ENCODE measurements at places on chromosomes 6 and 20.

GRCh38 chr20:56625837-56626236 lies 3.3 kb upstream of the TFAP2C start:
- DNase-seq = no peak

GRCh38 chr20:56909918-56910714 lies 281.0 kb downstream of the TFAP2C start:
- no peak for DNase-seq

DNA sequence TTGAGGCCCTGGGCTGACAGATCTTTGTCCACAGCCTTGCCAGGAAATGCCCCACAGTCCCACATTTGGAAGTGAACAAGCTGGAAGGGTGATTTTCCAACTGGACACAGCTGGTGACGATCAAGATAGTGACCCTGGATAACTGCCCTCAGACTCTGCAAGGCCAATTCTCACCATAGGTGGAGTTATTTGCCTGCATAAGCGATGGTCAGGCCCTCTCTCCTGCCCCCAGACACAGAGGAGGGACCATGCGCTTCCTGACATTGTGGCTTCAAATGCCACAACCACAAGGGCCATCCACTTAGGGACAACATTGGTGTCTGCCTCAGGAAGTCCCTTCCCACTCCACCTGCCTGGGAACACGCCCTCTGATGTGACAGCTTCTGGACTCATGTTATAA lies 96.0 kb downstream of the JPH2 start:
- DNase-seq = no peak

DNA sequence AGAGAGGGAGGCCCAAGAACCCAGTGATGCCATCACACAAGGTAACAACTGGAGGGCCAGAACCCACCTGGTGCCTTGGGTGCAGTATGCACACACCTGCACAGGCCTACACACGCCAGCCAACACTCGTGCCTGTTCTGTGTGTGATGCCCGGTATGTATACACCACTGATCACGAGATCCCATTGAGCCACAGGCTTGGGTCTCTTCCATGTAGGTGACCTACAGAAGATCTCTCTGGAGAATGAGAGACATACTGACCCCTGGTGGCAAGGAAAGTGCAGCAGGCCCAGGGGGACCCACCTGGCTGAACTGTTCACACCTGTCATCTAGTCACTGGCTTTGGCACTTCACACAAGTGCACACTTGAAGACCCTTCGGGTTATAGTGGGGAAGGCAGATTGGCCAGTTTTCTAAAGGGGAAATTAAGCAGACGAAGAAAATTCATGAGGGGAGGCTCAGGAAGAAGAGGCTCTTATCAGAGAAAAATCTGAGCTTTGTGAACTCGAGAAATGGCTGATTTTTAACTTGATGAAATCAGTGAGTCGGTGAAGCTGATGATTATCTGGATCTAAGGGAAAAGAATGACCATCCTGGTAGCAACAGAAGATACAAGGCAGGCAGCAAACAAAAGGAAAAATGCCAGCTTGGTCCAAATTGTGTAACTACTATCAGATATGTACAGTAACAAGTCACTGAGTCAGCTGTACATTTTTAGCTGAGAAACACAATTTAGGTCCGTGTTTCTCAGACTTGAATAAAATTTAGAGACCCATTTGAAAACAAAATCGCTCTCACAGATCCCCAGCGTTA lies 69.1 kb upstream of the PBOV1 start:
- DNase-seq = no peak

GRCh38 chr20:48788486-48789072 lies 39.2 kb downstream of the PREX1 start:
- no peak for DNase-seq

DNA sequence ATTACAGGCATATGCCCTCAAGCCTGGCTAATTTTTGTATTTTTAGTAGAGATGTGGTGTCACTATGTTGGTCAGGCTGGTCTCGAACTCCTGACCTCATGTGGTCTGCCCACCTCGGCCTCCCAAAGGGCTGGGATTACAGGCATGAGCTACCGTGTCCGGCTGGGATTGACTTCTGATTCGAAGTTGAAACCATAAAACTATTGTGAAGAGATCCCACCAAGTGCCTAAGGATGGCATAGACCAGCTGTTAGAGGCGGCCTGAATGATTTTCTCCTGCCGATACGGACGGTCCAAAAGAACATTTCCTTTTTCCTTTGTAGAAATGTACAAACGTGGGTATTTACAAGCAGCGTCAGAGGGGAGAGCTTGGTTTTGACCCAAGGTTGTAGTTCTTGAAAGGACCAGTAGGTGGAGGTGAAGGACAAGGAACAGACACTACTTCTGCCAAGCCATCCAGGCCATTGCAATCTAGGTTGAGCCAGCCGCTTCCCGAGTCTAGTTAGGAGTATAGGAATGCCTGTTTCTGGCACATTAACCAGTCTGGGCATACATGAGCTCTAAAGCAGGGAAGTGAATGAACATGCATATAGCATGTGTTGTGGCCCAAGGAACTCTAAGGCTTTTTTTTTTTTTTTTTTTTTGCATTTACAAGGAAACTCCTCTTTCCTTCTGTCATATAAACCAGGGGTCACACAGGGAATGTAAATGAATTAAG lies 29.0 kb downstream of the MOCS3 start:
- DNase-seq = peak; percentile 51

DNA sequence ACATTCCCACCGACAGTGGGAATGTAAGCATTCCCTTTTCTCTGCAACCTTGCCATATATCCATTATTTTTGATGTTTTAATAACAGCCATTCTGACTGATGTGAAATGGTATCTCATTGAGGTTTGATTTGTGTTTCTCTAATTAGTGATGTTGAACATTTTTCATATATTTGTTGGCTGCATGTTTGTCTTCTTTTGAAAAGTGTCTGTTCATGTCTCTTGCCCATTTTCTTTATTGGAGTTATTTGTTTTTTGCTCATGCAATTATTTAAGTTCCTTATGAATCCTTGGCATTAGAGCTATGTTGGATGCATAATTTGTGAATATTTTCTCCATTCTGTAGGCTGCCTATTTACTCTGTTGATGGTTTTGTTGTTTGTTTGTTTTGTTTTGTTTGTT lies 18.0 kb upstream of the ABT1 start:
- DNase-seq = no peak

- no peak for DNase-seq
Observed at GRCh38 chr6:158290659-158291058, 21.6 kb upstream of the TULP4 start.

- DNase-seq = no peak
Observed at GRCh38 chr6:37643851-37644672, 53.6 kb downstream of the MDGA1 start.

DNA sequence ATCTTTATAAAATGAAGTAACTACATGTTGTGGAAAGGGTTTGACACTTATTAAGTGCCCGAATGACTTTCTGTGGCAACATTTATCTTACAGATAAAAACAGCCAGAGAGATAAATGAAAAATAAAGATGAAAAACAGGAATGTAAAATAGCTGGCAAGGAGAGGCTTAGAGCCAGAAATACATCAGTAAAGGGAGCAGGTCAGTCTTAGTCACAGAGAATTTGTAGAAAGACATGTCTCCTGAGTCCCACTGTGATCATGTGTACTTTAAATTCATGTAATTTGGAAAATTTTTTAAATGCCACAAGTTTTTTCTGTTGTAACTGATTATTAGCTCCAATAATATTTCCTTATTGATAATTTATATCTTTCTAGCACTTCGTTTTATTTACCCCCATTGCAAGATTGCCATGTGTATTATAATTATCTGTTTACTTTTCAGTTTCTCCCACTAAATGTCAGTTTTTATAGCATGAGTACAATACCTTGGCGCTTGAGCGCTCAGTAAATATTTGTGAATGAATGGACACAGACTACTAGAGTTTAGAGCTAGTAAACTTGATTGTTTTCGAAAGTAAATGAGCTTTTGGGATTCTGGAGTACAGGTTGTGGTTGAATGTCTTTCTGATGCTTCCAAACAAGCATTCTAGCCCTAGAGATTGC lies 15.2 kb downstream of the TAB2 start:
- DNase-seq = no peak

GRCh38 chr20:38143646-38144554 lies 21.2 kb downstream of the TGM2 start:
- peak; percentile 52 for DNase-seq

- no peak for DNase-seq
Observed at GRCh38 chr20:23533161-23533560, 35.1 kb downstream of the CST9L start.

DNA sequence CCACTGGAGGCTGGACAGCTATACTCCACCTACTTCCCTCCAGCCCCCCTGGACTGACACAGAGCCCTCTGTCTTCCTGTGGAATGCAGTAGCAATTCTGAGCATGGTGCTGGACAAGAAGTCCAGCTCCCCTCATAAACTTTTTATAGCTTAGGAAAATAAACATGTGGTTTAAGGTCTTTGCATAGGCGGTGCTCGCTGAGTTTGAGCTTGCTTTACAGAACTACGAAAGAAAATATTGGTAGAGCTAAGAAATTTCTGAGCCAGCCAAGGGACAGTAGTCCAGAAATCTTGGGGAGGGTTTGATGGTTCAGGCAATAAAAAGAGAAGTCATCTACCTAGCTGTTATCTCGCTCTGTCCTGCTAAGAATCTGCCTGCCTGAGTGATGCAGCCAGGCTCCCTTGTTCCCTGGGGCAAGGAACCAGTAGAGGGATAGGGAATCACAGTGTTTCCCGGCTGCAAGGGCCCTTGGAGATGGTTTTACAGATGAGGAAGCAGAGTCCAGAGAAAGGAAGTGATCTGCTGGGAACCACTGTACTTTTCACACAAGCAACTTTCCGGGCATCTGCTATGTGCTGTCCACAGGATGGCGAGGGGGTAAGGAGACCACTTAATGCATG lies 343.4 kb downstream of the CDC5L start:
- DNase-seq = no peak

GRCh38 chr6:43719511-43719910 lies 31.9 kb upstream of the MRPS18A start:
- DNase-seq = no peak

DNA sequence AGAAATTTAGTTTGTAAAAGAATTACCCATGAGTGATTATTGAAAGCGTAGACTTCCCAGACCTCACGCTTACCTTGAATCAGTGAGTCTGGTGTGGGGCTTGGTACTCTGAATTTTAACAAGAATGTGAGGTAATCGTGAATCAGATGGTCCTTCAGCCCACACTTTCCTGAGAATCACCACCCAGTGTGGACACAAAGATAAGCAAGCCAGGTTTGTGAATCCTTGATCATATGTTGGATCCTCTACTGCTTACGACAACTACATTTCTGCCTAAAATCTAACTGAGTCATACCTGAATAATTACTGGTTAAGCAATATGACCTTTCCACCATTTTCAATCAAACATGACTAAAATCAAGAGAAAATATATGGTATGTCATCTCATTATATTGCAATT lies 589.3 kb downstream of the TFAP2A start:
- no peak for DNase-seq

DNA sequence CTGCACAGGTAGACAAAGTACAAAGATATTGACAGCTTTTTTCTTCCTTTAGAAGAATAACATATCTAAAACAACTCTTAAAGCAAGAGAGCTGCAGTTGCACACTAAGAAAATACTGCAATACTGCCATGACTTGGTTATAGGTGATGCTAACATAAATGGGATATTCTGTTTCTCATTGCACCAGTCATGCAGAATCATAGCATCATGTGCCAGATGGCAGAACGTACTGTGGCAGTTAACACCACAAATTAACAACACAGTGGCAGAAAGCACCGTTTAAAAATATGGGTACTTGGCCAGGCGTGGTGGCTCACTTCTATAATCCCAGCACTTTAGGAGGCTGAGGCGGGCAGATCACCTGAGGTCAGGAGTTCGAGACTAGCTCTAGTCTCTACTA lies 7.4 kb downstream of the ASXL1 start:
- no peak for DNase-seq

GRCh38 chr20:63035603-63036185 lies 28.9 kb upstream of the BHLHE23 start:
- no peak for DNase-seq

DNA sequence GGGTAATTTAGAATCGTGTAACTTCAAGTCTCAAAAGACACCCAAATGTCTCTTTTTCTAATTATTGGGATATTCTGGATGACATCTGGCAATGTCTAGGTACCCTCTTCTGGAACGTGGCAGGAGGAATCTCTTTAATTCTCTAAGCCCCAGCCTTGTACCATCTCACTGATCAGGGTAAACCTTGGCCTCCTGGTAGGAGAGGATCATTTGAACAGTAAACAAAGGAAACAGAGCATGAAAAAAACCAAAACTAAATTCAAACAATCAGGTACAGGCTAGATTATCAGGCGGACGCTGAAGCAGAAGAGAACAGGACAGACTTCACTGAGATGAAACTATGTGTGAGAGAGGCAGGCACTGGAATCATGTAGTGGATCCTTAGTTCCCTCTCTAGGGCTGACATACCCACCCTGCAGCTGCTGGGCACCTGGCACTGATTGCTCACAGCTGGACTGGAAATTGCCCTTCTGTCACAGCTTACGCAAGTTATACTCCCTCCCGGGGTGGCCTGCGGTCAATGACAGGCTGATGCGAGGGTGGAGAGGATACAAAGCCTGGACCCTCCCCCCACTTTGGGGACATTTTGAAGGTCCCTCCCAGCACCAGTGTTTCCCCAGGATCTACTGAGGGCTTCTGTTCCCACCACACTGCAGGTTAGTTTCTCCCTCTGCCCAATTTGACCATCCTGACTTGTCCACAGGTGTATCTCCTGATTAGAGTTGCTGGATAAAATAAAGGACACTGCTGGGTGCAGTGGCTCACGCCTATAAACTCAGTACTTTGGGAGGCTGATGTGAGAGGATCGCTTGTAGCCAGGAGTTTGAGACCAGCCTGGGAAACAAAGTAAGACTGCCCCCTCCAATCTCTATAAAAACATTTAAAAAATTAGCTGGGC lies 20.6 kb upstream of the ZBTB24 start:
- no peak for DNase-seq

GRCh38 chr20:38665506-38666285 lies 58.6 kb upstream of the SLC32A1 start:
- no peak for DNase-seq

- no peak for DNase-seq
Observed at GRCh38 chr6:11386323-11386722, 151.2 kb upstream of the TMEM170B start.

DNA sequence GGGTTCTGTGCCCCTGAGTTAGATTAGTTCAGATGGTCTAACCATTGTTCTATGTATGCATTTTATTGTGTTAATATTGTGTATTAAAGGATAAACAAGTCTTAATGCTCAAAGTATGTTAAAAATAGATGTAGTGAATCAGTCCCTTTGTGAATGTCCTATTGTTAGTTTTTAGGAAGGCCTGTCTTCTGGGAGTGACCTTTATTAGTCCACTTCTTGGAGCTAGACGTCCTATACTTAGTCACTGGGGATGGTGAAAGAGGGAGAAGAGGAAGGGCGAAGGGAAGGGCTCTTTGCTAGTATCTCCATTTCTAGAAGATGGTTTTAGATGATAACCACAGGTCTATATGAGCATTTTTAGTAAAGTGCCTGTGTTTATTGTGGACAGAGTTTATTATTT lies 12.3 kb upstream of the HMGN4 start:
- DNase-seq = no peak

- DNase-seq = no peak
Observed at GRCh38 chr6:25511376-25511775, 140.6 kb upstream of the SCGN start.

GRCh38 chr6:37239526-37239925 lies 18.0 kb upstream of the TBC1D22B start:
- no peak for DNase-seq

- DNase-seq = no peak
Observed at GRCh38 chr20:37471741-37472235, 49.3 kb upstream of the NNAT start.

Measured in GM04503 (cell line).